T-helper 9 cell (primary cell): ENCODE measurements at places on chromosomes 7 and 10.

DNA sequence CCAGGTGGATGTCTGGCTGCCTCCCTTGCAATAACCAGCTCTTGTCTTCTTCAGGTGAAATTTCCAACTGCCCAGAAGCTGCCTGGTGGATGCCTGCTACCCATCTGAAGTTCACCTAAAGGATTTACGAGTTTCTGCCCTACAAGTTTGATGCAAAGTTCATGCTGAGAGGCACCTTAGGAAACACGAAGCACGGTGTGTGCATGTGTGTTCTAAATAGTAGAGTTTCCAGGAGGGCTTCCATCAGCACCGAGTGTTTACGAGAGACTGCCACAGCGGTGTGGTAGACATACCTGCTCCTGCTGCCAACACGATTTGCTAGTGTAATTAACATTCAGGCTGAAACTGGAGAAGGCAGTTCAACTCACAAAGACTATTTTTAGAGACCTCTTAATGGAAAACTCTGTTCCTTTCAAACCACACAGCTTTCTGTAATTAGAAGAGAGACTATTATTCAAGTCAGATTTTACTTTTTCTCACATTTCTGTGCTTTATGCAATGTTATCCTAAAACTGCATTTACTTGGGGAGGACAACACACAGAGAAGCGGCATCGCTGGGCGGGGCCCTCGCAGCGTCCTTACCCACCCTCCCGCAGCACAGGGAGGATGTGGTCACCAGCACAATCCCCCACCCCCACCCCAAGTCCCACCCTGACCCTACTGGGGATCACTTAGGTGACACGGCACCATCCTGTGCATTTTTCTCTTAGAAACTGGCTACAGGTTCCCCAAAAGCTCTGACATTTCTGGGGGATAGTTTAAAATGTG is 15.5 kb upstream of the CPXM2 start:
- DNase-seq, result no peak

GRCh38 chr10:79140855-79141254 is 72.1 kb downstream of the ZMIZ1 start:
- DNase-seq, result no peak

- no peak for DNase-seq
These were observed 37.0 kb upstream of the RHOBTB1 start for GRCh38 chr10:60980997-60981396.

DNA sequence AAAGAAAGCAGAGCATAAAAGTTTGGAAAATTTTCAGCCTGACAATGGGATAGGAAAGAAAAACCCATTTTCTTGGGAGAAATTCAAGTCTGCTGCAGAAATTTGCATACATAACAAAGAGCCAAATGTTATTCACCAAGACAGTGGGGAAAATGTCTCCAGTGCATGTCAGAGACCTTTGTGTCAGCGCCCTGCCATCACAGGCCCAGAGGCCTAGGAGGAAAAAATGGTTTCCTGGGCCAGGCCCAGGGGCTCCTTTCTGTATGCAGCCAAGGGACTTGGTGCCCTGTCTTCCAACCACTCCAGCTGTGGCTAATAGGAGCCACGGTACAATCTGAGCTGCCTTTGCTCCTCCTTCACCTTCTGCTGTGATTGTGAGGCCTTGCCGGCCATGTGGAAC is 189.1 kb upstream of the PITRM1 start:
- DNase-seq, result no peak

DNA sequence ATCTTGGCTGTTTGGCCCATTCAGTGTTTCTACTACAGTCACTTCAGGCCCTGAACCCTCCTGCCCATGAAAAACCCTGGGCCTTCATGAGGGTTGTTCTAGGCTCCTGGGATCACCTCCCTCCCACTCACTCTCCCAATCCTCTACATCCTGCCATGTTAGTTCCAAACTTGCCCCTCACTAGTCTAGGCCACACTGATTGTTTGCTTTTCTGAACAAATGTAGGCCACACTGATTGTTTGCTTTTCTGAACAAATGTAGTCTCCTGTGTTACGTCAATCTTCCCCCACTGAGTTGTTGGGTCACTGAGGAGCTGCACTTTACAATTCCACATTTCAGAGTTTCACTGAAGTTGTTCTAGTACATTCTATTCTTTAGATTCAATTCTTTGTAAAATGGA is 5.3 kb upstream of the ALDH18A1 start:
- DNase-seq, result no peak

- DNase-seq, result no peak
These were observed 7.4 kb downstream of the MAD1L1 start for GRCh38 chr7:2225336-2225735.

- DNase-seq, result no peak
These were observed 18.3 kb downstream of the LIPM start for GRCh38 chr10:88820748-88821401.
